ENCODE measurements at places on chromosomes 11 and 22.

- no peak for DNase-seq
Measured at GRCh38 chr22:46442217-46442853, 95.1 kb downstream of the CELSR1 start.

DNA sequence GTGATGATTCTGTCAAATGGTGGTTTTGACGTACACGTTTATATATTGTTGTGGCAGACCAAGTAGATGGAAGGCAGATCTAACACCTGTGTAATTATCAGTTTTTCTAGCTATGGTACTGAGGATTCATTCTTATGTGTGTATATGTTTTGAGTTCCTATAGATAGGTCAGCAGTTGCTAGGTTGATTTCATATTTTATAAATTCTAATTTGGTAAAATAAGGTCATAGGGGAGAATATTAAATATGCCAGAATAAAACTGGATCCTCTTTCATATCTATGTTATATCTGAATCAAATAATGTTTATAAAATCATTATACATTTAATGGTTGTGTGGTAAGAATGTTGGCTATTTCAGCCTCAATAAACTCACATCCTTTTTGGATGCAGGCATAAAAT, 27.6 kb downstream of the HIPK3 start:
- DNase-seq, result no peak

DNA sequence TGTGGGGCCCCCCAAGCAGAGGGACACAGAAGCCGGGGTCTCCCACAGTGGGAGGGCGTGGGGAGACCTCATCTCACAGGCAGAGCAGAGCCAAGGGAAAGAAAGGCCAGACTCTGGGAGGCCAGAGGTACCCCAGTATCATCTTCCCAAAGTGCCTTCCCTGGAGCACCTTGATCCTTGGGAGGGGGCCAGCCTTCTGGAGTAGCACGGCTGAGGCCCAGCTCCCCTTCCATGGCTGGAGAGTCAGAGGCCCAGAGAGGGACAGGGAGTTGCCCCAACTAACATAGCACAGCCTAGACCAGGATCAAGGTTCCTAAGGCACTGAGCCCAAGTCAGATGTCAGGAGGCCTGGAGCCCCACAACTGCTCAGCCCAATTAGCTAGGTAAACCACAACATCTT, 50.6 kb downstream of the ELFN2 start:
- DNase-seq, result no peak

DNA sequence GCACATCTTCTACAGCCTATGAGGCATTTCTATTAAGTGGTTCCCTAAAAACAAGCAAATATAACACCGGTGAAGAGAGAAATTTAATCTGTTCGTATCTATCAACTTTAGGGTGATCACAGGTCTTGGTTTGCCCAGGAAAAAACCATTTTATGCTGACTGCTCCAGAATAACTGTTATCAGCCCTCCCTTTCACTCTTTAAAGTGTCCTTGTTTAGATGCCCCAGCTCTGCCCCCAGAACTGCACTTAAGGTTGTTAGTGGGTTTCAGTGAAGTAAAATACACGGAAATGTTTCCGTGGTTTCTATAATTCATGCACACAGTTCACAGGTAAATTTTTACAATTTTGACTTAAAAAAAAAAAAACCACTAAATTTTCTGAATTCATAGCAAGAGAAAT, 70.0 kb downstream of the NARS2 start:
- no peak for DNase-seq

DNA sequence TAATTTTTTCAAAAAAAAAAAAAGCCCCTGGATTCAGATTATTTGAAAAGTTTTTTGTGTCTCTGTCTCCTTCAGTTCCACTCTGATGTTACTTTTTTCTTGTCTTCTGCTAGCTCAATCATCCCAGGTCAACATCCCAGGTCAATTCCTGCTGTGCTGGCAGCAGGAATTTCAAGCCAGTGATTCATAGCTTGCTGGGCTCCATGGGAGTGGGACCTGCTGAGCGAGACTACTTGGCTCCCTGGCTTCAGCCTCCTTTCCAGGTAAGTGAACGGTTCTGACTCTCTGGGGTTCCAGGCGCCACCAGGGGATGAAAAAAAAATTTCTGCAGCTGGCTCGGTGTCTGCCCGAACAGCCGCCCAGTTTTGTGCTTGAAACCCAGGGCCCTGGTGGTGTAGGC, 31.4 kb downstream of the PLAAT5 start:
- no peak for DNase-seq

- no peak for DNase-seq
Measured at GRCh38 chr22:36360871-36361383, 26.8 kb downstream of the MYH9 start.

GRCh38 chr22:27880778-27881394, 38.2 kb downstream of the PITPNB start:
- no peak for DNase-seq

DNA sequence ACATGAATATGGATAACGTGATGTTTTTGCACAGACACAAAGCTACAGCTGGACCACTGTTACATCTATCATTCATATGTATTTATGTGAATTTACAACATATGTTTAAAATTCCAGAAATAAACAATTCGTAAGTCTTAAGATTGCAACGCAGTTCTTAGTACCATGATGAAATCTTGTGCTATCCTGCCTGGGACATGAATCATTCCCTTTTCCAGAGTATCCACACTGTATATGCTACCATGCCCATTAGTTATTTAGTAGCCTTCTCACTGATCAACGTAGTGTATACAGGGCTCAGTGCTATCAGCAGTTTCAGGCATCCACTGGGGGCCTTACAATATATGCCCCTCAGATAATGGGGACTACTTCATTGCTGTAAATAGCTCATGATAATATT, 4.3 kb downstream of the ATL3 start:
- no peak for DNase-seq

DNA sequence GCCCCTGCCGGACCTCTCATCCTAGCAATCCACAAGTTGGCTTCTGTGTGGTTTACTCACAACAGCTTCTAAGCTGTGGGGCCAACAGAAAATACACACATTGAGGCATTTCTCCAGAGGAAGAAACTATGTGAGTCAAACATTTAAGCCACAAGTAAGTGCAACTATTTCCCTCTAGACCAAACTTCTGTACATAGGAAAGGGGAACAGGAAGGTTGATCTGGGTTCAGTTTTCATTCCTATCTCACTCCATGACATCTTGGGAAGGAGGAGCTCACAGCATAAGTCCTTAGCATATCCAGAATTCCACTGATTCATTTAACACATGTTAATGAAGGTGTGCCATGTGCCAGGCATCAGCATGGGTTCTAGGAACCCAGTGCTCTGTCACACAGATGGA, 72.8 kb upstream of the PICALM start:
- DNase-seq, result no peak

GRCh38 chr22:24550028-24550901, 4.7 kb downstream of the GUCD1 start:
- DNase-seq, result no peak

DNA sequence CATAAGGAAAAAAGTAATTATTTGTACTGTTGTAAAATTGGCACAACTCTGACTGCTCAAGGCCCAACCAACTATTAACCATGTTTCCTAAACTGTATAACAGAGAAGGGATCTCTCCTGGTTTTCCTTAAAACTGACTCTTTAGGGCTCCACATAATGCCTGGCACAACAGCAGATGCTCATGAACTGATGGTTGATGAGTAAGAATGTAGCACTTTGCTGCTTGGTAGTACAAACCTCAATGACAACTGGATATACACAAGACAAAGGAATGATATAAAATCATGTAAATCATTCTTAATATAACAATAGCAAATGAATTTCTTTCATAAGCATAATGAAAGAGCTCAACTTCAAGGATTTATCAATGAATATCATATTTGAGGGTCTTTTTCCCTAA, 11.7 kb downstream of the MSANTD2 start:
- no peak for DNase-seq

GRCh38 chr11:28636566-28636965, 528.4 kb downstream of the METTL15 start:
- no peak for DNase-seq

- DNase-seq, result no peak
Measured at GRCh38 chr11:15783619-15784018, 572.7 kb downstream of the SOX6 start.

DNA sequence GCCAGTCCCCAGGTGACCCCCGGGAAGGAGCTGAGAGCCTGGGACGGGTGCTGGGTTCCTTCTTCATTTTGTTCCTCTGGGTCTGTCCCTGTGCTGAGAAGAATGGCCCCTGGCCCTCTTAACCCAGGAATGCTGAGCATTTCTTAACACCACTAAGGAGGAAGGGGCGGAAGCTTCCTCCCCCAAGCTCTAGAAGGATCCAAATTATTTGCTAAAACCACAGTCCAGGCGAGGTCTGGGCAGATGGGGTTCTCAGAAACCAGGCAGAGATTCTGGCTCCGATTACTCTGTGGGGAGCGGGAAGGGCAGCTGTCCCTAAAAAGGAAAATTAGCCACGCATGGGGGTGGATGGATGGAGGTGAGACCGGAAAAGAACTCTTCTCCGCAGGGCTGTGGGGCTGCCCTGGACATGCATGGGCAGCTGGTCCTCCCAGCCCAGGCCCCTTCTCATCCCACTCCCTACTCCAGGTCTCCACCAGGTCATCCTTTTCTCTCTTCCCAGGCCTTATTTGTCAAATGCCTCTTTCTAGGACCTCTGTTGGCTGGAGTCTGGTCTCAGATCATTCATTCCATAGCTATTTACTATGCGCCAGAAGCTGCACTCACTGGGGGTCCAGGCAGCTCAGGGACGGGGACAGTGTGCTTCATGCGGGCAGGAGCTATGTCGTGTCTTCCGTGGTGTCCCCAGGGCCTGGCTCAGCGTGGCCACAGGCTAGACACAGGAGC, 45.0 kb upstream of the MYH9 start:
- no peak for DNase-seq

DNA sequence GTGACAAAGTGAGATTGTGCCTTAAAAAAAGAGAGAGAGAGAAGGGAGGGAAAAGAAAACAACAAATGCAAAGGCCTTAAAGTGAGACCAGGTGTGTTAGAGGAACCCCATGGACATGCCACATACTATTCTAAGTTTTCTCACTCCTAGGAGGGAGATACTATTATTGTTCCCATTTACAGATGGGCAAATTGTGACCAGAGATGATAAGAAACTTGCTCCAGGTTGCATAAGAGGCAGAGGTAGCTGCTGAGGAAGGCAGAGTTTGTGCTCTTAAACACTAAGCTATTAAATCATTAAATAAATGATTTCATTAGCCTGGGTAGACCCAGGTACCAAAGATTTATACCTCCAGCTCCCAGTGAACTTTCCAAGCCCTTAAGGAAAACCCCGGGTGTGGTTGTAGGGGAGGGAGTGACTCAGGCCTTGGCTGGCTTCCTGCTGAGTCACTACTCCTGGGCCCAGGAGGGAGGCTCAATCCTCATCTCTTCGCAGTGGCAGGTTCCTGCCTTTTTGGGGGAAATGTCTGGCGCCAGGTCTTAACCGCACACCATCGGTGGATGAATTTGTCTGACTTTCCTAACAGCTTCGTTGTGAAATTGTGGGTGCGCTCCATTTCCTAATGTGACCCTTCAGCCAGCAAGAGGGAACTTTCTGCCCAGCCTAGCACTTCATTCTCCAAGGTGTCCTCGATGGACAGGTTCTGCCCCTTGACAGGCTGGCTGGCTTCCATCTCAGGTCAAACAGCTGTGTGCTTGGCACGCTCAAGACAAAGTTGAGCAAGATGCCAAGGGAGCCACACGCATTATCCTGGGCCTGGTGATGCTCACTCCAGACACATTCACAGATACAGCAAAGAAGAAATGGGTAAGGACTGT, 33.4 kb upstream of the PTPRJ start:
- no peak for DNase-seq

DNA sequence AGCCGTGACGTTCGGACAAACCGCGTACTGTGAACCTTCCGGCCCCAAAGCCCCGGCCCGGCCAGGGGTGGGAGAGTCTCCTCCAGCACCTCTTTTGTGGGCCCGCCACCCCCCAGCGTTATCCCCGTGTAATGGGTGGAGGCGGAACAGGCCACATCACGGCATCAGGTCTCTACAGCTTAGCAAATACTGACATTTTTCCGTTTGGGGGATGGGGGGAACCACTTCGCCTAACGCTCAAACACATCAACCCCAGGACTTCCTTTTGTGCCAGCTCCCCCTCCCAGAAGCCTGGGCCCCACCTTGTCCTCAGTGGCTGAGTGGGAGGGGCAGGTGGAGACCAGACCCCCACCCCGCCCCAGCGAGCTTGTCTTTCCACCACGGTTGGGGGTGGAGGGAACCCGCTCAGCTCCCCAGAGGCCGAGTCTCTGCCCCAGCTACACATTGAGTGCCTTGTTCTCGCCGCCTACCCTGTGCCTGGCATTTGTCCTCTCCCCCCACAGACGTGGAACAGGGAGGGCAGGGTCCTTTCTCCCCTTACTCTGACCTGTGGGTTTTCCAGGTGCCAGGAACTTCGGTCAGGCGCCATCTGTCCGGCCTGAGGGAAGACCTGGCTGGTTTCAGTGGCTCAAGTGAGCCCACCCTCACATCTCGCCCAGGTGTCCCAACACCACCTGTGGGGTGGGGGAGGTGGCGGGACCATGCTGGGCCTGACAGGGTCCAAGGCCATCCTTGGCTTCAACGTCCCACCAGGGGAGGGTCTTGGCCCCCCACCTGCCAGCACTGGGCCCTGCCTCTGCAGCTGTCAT, 29.6 kb downstream of the SBF1 start:
- DNase-seq, result peak; percentile 29

All from stimulated activated CD8-positive, alpha-beta memory T cell treated with anti-CD3 and anti-CD28 coated beads, Interleukin-15, amount 100 ng/mL, for 4 hours (primary cell).